ENCODE measurements at places on chromosomes 7 and 10. TPM values are rescaled to one million over a fixed set of nuclear protein-coding genes. Genes with fewer than 3 reads are reported as not detected.
A peak's percentile ranks its signal among the peaks of the same experiment; 100 is the strongest.

DNA sequence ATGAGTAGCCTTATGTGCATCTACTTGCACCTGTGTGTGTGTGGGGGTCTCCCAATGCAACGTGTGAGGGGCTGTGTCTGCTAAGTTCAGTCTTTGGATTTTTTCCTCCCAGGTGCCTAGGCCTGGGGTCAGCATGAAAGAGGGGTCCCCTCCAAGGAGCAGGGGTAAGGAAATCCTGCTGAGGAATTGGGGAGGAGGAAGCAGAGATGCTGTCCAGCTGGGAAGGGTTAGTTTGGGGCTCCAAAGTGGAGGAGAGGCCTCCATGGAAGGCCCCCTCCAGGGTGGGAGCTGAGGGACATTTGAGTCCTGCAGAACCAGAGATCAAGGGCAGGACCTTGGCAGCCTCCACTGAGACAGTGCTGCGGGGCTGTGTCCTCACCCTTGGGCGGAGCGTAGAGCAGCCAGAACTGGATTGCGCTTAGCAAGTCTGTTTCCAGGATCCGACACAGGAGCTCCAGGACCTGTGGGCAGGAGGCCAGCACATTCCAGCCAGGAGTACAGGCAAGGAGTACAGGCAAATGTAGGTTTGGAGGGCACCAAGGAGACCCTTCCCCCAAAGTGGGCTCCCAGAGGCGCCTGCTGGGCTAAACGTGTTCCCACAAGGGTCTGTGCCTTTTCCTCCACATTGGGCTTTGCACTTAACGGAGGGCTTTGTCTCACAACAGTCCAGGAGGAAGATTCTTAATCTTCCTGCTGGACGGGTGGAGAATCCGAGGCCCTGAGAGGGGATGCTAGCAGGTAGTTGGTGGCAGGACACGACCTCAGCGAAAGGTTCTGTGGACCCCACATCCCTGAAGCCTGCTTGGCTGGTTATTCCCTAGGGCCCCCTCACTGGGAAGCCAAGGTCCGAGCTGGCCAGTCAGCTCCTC, 10.1 kb downstream of the TBATA start:
- DNase-seq = peak; percentile 63

ANKRD1 gene
- total RNA-seq = 0.13 TPM

DNA sequence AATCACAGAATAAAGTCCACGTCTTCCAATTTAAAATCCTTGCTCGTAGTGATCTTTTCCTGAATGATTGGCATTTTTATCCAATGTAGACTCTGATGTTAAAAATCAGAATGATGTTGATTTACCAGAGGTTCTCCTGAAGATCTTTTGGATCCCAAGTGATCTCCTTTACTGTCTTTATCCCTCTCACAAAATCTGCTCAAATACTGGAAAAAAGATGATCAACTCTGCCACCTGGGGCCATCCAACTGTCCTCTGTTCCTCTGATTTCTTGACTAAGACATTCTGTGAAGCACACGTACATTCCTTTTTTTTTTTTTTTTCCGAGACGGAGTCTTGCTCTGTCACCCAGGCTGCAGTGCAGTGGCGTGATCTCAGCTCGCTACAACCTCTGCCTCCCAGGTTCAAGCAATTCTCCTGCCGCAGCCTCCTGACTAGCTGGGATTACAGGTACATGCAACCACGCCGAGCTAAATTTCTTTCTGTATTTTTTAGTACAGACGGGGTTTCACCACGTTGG, 18.0 kb upstream of the ADRB1 start:
- no peak for DNase-seq

DNA sequence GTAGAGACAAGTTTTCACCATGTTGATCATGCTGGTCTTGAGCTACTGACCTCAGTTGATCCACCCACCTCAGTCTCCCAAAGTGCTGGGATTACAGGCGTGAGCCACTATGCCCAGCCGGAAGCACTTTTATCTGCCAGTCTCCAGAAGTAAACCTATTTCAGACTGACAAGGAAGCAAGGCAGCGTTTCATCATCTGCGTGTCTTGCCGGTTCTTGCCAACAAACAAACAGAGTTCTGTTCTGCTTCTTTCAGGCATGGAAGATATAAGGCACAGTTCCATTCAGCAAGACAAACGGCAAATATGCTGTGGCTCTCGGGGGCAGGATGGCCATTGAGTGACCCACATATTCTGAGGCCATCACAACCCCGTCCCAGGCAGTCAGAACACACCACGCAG, 15.5 kb upstream of the LARP4B start:
- no peak for DNase-seq

HOXA9 gene
- total RNA-seq = 1.4 TPM

FKBP9 gene
- total RNA-seq = 59.6 TPM

GRCh38 chr10:46028584-46029460, 1.6 kb downstream of the NCOA4 start:
- no peak for DNase-seq

DNA sequence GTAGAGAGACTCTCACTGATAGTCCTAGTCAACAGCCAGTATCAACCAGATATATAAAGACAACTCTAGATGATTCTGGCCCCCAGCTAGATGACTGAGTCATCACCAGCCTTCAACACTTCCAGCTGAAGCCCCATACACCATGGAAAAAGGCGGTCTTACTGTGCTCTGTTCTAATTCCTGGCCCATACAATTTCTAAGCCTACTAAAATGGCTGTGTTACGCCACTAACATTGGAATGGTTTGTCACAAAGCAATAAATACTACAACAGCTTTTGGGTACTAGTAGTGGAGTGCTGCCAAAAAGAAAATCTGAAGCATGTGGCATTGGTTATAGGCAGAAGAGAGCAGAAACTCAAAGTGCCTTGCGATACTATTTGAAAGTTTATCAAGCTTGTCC, 13.0 kb upstream of the TES start:
- DNase-seq = no peak

DNA sequence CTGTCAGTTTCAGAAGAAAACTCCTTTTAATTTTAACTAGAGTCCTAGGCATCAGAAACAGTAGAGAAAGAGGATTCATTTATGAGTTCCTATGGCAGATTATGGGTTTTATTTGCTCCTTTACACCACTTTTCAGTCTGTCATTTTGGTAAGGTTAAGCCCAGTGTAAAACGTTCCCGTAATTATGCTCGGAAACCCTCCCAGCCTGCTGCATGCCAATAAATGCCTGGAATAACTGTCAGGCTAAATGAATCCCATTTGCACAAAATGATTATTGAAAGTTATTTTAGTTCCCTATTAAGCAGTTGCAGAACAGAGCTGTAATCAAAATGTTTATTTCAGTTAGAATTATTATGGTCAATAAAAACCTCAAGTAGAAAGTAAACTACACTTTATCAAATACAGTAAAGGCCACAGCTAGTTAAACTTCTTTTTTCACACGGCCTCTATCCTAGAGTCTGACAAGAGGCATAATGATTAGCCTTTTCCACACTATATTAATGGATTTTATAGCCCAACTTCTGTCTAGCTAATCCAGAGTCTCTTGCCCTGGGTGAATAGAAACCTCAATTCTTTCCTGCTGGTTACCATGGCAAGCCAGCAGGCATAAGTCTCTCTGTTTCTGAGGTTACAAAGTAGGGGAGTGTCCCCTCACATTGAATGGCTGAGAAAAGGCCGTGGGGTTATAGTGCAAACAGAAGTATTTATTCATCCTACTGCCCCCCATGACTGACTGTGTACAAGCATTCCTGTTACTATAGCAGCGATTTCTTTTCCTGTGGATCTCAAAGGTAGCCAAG, 80.8 kb upstream of the NPVF start:
- DNase-seq = no peak

- DNase-seq = no peak
Measured at GRCh38 chr10:35339942-35340341, 3.6 kb downstream of the CCNY start.

HDAC9 gene
- 79.2 TPM for total RNA-seq

TMEM178B gene
- 1.6 TPM for total RNA-seq

C10orf90 gene
- total RNA-seq = not detected

PIK3CG gene
- 38.5 TPM for total RNA-seq

DNA sequence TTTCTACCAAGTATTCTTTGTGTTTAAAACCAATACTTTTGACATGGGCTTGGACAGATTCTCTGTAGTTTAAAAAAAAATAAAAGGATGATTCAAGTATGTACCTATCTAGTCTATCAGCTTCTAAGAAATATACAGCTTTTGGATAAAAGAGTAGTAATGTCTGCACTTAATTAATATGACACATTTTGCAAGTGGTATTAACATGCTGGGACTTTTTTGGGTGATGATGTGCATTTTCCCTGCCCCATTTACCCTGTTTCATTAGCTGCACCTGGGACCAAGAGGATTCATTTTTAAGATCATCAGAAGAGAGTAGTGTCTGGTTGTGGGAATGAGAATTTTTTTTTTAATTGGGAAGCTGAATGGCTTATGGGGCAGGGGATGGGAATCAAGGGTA, 236.2 kb upstream of the KLF14 start:
- DNase-seq = no peak

LMBR1 gene
- total RNA-seq = 73.8 TPM

AQP1 gene
- total RNA-seq = 23.2 TPM

Data from spleen (tissue), 13 donors.